ENCODE measurements at places on chromosomes 5 and 9. TPM values are rescaled to one million over a fixed set of nuclear protein-coding genes. Genes with fewer than 3 reads are reported as not detected.

The SCGB3A2 gene
- 0.39 TPM for total RNA-seq

The MSANTD3 gene
- 58.7 TPM for total RNA-seq

The MAT2B gene
- 52.1 TPM for total RNA-seq

The PCDHB14 gene
- 0.80 TPM for total RNA-seq

The NIPAL4 gene
- total RNA-seq, result not detected

The KCNN2 gene
- not detected for total RNA-seq

The SLC27A6 gene
- total RNA-seq, result not detected

The KCNIP1 gene
- total RNA-seq, result not detected

The FBXO10 gene
- 39.8 TPM for total RNA-seq

The MARVELD2 gene
- 17.3 TPM for total RNA-seq

The GABRA1 gene
- total RNA-seq, result not detected
